ENCODE measurements at places on chromosomes 12 and 14. TPM values are rescaled to one million over a fixed set of nuclear protein-coding genes. Genes with fewer than 3 reads are reported as not detected.
A peak's percentile ranks its signal among the peaks of the same experiment; 100 is the strongest.

- no peak for DNase-seq
Measured at GRCh38 chr14:74619672-74620131, 7.7 kb upstream of the LTBP2 start.

DNA sequence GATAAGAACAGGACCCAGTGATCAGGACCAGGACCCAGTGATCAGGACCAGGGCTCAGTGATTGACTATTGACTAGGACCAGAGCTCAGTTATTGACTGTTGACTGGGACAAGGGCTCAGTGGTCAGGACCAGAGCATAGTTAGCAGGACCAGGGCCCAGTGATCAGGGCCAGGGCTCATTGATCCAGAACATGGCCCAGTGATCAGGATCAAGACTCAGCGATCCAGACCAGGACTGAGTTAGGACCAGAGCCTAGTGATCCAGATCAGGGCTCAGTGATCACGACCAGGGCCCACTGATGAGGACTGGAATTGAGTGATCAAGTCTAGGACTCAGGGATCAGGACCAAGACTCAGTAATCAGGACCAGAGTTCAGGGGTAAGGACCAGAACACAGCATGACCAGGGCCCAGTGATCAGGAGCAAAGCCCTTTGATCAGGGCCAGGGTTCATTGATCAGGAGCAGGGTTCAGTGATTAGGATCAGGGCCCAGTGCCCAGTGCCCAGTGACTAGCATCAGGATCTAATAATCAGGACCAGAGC, 176.0 kb downstream of the TMEM121 start:
- DNase-seq = no peak

DNA sequence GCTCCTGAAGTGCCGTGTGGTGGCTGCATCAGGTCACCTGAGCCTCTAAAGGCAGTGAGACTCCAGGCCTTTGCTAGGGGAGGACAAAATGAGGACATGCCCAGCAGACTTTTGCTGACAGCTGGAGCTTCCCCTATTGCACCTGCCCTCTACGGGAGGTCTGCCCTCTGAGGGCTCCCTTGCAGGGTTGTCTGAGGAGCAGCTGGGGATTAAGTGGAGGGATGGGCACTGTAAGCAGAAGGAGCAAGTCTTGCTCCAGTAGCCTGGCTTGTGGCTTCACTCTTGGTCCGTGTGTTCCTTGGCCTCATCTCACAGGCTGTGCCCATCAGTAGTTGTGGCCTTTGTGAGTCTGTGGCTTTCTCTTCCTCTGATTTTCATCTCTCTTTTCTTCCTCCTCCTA, 66.9 kb upstream of the NRXN3 start:
- no peak for DNase-seq

Gene RPL36AL
- polyA plus RNA-seq = 150 TPM

DNA sequence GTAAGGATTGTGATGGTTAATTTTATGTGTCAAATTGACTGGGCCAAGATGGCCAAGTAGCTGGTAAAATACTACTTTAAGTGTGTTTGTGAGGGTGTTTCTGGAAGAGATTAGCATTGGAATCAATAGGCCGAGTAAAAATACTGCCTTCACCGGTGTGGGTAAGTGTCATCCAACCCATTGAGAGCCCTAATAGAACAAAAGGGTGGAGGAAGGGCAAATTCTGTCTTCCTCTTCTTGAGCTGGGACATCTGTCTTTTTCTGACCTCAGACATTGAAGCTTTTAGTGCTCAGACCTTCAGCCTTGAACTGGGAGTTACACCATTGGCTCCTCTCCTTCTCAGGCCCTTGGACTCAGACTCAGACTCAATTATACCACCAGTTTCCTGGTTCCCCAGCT, 8.0 kb upstream of the ETV6 start:
- no peak for DNase-seq

Gene HCAR3
- polyA plus RNA-seq = 0.28 TPM

DNA sequence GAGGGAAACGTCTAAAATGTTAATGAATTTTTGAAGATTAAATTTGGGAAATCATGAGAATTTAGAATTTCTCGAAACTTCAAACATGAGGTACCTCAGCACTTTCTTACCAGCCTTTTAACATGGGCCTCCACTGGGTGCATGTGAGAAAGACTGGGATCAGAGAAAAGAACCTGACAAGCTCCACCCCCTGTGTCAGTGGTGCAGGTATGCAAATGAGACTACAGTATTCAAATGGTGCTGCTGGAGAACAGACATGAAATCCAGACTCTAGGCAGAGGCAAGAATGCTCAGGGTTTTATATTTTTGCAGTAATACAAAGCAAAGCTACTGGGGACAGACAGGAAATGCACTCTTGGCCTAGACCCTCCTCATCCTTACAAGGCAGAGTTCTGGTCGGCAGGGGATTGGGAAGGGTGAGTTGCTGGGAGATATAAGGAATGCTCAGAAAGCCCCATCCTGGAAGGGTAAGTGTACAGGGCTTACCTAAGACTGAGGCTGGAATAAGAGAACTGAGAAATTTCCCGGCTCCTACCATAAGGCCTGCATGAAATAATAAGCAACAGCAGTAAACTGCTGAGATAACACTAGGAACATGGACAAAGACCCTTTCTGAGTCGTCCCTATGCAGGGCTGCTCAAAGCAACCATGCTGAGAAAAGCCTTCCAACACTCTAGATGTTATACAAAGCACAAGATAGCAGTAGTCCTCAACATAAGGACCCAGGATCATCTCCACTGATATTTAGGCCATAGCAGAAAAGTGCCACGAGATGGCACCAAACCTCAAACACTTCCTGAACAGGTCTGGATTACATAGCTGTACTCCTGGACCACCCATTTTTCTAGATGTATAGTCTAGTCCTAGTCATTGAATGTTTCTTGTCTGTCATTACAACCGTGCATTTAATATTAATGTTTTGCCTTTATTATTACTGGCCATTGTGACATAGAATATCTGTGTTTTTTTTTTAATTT, 260.8 kb downstream of the RASSF9 start:
- peak; percentile 52 for DNase-seq

DNA sequence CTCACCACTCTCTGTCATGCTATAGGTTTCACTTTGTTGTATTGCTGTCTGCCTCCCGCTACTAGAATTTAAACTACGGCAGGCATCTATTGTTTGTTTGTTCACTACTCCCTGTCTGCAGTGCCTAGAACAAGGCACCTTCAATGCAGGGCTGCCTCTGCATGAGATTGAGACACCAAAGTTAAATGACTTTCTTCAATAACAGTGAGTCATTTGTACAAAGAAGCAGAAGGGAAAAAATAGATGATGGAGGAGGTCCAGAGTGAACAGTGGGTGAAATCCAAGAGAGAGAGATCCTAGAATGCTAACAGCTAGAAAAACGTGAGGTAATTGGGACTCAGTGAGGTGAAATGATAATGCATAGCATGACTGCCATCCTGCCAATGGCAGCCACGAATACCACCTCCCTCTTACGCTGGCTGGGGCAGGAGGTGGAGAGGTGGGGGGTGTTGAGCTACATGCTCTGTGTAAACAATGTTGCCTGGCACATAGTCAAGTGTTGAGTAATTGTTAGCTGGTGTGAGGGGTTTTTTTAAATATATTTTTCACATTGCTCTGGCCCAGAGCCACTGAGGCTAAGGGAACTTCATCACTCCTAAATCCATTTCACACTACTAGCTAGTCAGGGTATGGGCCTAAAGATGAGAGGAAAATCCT, 367.6 kb downstream of the RPS29 start:
- DNase-seq = no peak

DNA sequence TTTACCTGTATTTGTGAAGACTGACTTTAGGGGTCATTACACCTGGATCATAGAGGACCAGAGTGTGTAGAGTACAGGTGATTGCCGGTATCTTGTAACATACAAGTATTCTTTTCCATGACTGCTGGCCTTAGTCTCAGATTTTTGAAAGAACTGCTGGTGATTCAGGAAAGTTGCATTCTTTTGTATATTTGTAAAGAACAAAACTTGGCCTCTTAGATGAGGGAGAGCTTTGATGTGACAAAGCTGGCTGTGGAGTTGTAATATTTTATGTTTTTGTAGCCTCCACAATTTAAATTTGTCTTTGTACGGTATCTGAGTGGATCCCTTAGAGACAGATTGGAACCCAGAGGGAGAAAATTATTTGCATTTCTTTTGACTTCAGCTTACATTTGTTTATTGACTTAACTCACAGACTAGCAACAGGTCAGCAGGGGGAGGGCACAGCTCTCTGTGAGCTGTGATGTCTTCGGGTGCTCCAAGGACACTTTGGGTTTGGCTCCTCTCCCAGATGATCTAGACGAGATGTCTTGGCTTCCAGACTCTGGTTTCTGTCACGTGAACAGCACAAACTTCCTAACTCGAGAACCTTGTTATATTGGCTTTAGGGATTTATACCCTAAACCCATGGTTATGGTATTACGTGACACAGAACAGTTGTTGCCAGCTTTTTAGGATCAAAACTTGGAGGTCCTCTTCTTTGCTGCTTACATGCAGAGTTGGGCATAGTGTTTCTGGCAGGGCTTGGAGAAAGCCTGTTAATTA, 65.9 kb downstream of the DAAM1 start:
- peak; percentile 75 for DNase-seq

DNA sequence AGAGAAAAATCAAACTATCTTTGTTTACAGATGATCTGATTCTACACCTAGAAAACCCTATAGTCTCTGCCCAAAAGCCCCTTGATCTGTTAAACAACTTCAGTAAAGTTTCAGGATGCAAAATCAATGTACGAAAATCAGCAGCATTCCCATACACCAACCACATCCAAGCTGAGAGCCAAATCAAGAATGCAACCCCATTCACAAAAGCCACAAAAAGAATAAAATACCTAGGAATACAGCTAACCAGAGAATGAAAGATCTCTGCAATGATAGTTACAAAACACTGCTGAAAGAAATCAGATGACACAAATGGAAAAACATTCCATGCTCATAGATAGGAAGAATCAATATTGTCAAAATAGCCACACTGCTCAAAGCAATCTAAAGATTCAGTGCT, 265.7 kb downstream of the AEBP2 start:
- DNase-seq = no peak

Gene PPP4R4
- polyA plus RNA-seq = 0.22 TPM

DNA sequence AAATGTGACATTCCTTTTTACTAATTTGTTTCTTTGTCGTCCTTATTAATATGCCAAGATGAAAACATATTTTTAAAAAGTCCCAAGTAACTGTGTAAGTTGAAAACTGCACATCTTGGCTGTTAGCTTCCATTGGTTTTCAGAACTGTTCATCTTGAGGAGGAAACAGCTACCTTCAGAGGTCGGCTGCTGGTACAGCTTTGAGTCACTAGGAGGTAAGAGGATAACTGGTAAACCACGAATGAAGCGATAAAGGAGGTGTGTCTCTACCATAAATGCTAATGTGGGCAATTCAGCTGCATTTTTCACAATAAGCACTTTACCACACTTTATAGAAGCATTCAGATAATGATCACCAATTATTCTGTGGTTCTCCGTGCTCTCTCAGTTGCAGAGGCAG, 137.5 kb upstream of the KRAS start:
- no peak for DNase-seq

DNA sequence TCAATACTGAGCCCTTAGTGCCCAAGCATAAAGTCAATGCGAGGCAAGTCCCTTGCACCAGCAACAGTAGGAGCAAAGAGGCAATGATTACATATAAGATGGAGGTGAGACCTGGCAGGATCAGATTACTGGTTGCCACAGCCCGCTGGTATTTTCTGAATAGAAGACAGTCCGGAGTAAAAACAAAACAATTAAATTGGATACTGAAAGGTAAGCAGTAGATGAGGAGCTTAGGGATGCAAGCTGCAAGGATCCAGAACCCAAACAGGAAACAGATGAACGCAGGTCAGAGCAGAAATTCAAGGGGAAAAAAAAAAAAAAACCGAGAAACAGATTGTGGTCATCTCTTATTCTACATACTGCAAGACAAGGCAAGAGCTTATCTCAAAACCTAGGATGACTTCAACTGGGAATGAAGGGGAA, 119.6 kb downstream of the MED13L start:
- DNase-seq = no peak

- DNase-seq = no peak
Measured at GRCh38 chr14:75331471-75331870, 52.8 kb downstream of the FOS start.

Gene STXBP6
- 24.9 TPM for polyA plus RNA-seq

GRCh38 chr12:26520869-26521268, 312.1 kb downstream of the ITPR2 start:
- no peak for DNase-seq

Gene SERPINA1
- 0.61 TPM for polyA plus RNA-seq

DNA sequence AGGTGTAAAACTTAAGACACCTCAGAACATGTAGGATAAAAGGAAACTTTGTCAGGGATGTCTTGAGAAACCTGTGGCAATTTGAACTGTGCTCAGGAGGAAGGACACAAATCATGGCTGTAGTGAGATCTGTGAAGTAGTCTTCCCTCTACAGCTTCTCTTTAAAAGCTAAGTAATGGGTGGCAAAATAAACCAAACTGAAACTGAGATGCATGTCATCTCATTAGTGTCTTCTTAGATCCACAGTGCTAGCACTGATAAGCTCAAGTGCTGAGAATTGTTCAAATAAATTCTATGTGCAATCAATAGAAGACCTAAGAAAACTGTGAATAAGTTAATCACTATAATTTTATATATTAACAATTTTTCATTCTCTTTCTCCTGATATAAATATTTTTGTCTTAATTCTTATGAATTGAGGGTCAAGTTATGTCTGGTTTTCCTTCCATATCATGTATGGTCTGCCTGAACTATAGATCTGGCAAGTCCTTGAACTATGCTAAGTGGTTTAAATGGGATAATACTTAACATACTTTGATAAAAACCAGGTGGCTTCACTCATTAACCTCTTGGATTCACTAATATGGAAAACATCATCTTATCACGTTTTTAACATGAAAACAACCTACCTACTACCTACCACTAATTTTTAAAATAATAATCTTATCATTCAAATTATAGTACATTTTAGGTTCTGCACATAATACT, 27.2 kb downstream of the SYT1 start:
- no peak for DNase-seq

DNA sequence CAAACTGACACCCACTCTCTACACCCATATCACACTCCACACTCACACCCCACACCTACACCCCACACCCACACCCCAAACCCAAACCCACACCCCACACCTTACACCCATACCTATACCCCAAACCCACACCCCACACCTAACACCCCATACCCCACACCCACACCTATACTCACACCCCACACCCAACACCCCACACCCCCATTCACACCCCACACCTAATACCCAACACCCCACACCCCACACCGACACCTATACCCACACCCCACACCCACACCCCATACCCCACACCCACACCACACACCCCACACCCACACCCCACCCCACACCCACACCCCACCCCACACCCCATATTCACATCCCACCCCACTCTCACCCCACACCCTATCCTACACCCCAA, 38.5 kb downstream of the TMEM120B start:
- no peak for DNase-seq

GRCh38 chr12:30826276-30826675, 71.5 kb upstream of the CAPRIN2 start:
- DNase-seq = no peak

Gene MYH6
- polyA plus RNA-seq = 3.2 TPM

GRCh38 chr12:52534482-52534881, 14.3 kb upstream of the KRT5 start:
- DNase-seq = no peak

DNA sequence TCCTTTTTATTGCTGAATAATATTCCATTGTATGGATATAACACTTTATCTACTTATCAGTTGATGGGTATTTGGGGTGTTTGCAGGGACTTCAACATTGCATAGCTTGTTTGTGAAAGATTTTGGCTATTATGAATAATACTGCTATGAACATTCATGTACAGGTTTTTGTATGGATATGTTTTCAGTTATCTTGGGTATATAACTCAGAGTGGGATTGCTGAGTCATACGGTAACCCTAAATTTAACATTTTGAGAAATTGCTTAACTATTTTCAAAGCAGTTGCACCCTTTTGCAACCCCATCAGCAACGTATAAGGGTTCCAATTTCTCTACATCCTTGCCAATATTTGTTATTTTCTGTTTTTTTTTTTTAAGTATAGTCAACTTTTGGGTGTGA, 27.3 kb upstream of the HELB start:
- no peak for DNase-seq
